Activated T-helper 1 cell treated with anti-CD3 and anti-CD28 coated beads, Interleukin-12 subunit alpha, Interleukin-12 subunit beta, Interleukin-2, Interleukin-4 antibody, amounts not matched to agents 30 ng/mL and 10 ng/mL and 1 ng/mL, durations not matched to agents 14 hours and 24 hours and 36 hours (primary cell): ENCODE measurements at places on chromosomes 1 and 21. TPM values are rescaled to one million over a fixed set of nuclear protein-coding genes. Genes with fewer than 3 reads are reported as not detected.

Gene OR6K3
- total RNA-seq: not detected in 2 replicates

Gene CCT3
- total RNA-seq: 567 and 570 TPM in 2 replicates

Gene CR1L
- total RNA-seq: not detected in 2 replicates

Gene GPR153
- 1.4 and 1.6 TPM in 2 replicates for total RNA-seq

Gene F3
- total RNA-seq: 0.16 and 0.32 TPM in 2 replicates

Gene S100A5
- 1.3 and 1.6 TPM in 2 replicates for total RNA-seq

Gene TNFSF4
- total RNA-seq: 2.6 and 3.1 TPM in 2 replicates

Gene TCEA3
- total RNA-seq: 2.0 and 2.6 TPM in 2 replicates

Gene GREM2
- 0.05 TPM in 2 replicates for total RNA-seq

Gene FNDC5
- not detected in 2 replicates for total RNA-seq

Gene PDE9A
- 9.6 and 9.7 TPM in 2 replicates for total RNA-seq

Gene MTR
- 48.9 and 49.2 TPM in 2 replicates for total RNA-seq

Gene OR6N1
- total RNA-seq: not detected in 2 replicates

Gene CLDN14
- total RNA-seq: not detected in 2 replicates

Gene FAM72B
- total RNA-seq: 24.3 and 26.1 TPM in 2 replicates

Gene IFNAR1
- total RNA-seq: 20.4 and 20.7 TPM in 2 replicates

Gene TMEM39B
- total RNA-seq: 34.2 and 38.8 TPM in 2 replicates

Gene JAM2
- 0.29 TPM in 2 replicates for total RNA-seq

Gene F5
- total RNA-seq: 58.0 and 58.2 TPM in 2 replicates
